Sciatic nerve (tissue), 2 donors: ENCODE measurements at places on chromosomes 5 and 9. TPM values are rescaled to one million over a fixed set of nuclear protein-coding genes. Genes with fewer than 3 reads are reported as not detected.

PCDHB2 gene
- 3.8 TPM for total RNA-seq

CD74 gene
- total RNA-seq, result 989 TPM

IL5 gene
- not detected for total RNA-seq

ADAMTSL1 gene
- total RNA-seq, result 61.8 TPM

PRSS3 gene
- total RNA-seq, result not detected

ARL15 gene
- 30.9 TPM for total RNA-seq

PKD2L2 gene
- total RNA-seq, result not detected

ERCC6L2 gene
- 63.7 TPM for total RNA-seq

C5orf52 gene
- total RNA-seq, result not detected

LECT2 gene
- not detected for total RNA-seq

NINJ1 gene
- 53.5 TPM for total RNA-seq

MYOZ3 gene
- 17.9 TPM for total RNA-seq

PARP8 gene
- 30.4 TPM for total RNA-seq

MAPKAP1 gene
- total RNA-seq, result 54.6 TPM

NR2F1 gene
- 181 TPM for total RNA-seq

CTXN3 gene
- not detected for total RNA-seq

CCDC152 gene
- 5.2 TPM for total RNA-seq

NR5A1 gene
- not detected for total RNA-seq

TPPP gene
- 3.4 TPM for total RNA-seq

FGF1 gene
- 316 TPM for total RNA-seq

TRIM36 gene
- 3.7 TPM for total RNA-seq

SCGB3A1 gene
- total RNA-seq, result not detected

ASS1 gene
- 73.1 TPM for total RNA-seq

RANBP3L gene
- 0.40 TPM for total RNA-seq

FBLL1 gene
- total RNA-seq, result 0.22 TPM

SPTLC1 gene
- 66.4 TPM for total RNA-seq

PCDHB4 gene
- total RNA-seq, result 12.2 TPM

PCDHB13 gene
- total RNA-seq, result 4.9 TPM

SLC36A3 gene
- not detected for total RNA-seq

GABRA1 gene
- total RNA-seq, result not detected

PAPPA gene
- 3.3 TPM for total RNA-seq

C5orf34 gene
- 1.5 TPM for total RNA-seq

CCDC187 gene
- 0.13 TPM for total RNA-seq

NR2F1-AS1 gene
- 49.3 TPM for total RNA-seq

C7 gene
- 37.4 TPM for total RNA-seq

CCT5 gene
- 79.5 TPM for total RNA-seq

CD274 gene
- total RNA-seq, result 4.7 TPM

PCDHA11 gene
- total RNA-seq, result 1.4 TPM

SPATA6L gene
- 4.3 TPM for total RNA-seq

HTR1A gene
- total RNA-seq, result not detected

GRIN3A gene
- total RNA-seq, result 0.13 TPM

PLPPR1 gene
- 4.3 TPM for total RNA-seq

CD72 gene
- 5.5 TPM for total RNA-seq

FSD1L gene
- 14.0 TPM for total RNA-seq

PCDHB14 gene
- total RNA-seq, result 5.3 TPM

FCN2 gene
- total RNA-seq, result not detected

ARL10 gene
- 29.2 TPM for total RNA-seq

SPINK13 gene
- total RNA-seq, result not detected

FOXD4L4 gene
- not detected for total RNA-seq

SH2D3C gene
- total RNA-seq, result 22.6 TPM

MYMK gene
- not detected for total RNA-seq

EQTN gene
- 0.49 TPM for total RNA-seq

MEF2C gene
- 97.3 TPM for total RNA-seq

IRGM gene
- not detected for total RNA-seq

PCDHGA8 gene
- 5.3 TPM for total RNA-seq
